Stimulated activated CD4-positive, alpha-beta T cell treated with anti-CD3 and anti-CD28 coated beads, Interleukin-2, amount 100 ng/mL, for 48 hours (primary cell): ENCODE measurements at places on chromosomes 2 and 18.

DNA sequence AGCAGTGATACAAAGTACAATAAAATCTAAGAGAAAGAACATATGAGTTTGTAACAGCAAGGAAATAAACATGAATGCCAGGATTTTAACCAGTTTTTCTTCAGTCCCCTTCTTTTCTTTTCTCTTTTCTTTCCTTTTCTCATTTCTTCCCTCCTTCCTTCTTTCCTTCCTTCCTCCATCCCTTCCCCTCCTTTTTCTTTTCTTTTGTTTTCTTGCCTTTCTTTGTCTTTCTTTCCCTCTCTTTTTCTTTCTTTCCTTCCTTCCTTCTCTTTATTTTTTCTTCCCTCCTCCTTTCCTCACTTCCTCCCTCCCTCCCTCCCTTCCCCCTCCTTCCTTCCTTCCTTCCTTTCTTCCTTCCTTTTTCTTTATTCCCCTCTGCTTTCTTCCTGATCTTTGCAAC is 142.8 kb upstream of the SYT4 start:
- no peak for DNase-seq

DNA sequence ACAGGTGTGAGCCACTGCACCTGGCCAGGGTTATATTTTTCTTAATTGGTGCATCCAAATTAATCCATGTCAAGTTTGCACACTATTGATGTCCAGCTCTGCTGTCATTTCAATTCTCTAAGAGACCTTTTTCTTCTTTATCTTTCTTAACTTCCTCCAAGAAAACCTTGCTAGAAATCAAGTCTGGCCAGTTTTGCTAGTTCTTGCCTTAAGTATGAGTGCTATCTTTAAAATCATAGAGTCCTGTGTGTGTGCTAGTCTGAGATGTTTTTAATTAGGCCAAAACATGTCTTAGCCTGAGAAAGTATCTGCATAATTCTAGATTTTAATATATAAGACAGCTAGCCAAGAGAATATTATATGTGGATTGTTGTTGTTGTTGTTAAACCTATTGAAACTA is 56.2 kb upstream of the SLC39A10 start:
- DNase-seq = no peak

DNA sequence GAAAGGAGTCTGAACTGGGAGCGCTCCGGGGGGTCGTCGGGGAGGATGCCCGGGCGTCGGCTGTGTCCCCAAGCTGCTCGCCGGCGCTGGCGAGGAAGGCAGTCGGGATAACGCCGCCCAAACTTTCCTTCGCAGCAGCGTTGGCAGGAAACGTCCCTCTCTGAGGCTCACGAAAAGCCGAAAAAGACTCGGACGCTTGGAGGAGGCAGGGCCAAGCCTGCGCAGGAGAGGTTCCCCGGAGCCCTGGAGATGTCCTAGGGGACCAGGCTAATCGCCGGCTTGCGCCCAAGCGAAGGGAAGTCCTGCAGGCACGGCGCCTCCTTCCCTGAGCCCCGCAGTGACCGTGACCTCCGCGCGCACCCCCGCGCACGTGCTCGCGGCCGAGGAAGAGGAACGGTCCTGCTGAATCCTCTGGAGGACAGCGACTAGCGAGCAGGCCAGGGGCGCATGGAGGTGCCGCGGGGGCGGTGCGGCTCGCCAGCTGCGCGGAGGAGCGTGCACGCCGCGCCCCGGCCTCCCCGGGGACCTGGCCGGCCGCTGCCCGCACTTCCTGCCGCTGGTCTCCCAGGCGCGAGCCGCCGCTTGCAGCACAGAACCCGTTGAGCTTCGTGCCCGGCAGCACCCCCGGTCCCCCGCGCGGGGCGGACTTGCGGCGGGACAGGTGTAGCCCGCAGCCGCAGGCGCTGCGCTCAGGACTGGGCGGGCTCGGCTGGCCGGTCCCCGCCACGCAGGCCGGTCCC is at the start of gene SH3RF3:
TSS of gene SH3RF3 (plus strand) at position 590 of the 740 bp plus-strand sequence.
- no peak for DNase-seq

GRCh38 chr2:3575534-3576262 is 638 bp downstream of the RPS7 start:
- peak; percentile 26 for DNase-seq

DNA sequence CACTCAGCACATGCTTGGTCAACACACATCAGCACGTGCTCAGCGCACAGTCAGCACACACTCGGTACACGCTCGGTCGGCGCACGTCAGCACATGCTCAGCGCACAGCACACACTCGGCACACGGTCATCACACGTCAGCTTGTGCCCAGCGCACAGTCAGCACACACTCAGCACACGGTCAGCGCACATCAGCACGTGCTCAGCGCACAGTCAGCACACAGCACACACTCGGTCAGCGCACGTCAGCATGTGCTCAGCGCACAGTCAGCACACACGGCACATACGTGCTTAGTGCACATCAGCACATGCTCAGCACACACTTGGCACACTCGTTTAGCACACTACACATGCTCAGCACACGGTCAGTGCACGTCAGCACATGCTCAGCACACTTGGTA is 49.7 kb upstream of the NFATC1 start:
- no peak for DNase-seq

DNA sequence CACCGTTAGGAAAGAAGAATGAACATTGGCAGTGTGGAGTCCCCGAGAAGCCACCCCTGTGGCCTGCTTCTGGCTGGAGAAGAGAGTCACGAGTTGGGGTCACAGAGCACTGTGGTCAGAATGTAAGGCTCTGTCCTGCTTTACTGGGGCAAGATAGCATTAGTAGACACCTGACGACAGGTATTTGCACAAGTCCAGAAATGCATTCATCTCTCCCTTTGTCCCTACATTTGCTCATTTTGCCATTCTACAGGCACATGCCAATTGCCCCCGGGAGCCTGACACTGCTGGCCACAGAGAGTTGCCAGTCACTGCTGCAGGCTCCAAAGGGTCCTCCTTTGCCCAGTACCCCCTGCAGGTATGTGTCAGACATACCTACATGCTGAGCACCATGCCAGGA is 133.3 kb downstream of the SMAD2 start:
- DNase-seq = no peak

DNA sequence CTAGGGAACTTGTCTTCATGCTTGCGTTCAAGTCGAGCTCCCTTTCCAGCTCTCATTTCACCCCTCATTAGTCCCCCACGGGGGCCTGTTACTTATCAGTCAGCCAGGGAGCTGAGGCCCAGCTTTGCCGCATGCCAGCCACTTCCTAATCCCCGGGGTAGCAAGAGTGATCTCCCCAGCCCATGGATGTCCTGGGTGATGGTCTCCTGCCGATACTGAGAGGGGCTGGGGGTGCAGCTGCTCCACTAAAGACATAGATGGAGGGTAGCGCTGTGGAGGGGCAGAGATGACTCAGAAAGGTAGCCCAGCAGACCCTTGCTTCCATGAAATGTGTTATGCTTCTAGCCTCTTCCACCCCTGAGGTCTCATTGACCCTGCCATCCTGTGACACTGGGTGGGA is 314.0 kb upstream of the EPAS1 start:
- DNase-seq = no peak

DNA sequence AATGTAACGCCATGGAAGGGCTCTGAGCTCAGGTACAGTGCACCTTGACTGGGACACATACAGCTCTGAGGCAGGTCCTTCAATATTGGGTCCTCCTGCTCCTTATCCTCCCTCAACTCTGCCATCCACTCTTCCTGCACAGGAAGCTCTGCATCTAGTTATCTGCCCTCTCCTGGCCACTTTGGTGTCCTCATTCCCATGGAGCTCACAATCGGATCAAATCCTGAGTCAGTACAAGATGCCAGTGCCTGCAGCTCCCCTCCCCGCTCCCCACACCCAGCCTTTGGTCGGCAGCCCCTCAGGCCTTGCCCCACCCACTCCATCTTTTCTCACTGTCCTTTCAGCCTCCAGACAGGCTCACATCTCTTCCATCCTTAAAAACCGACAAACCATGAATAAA is 58.0 kb downstream of the LRRFIP1 start:
- no peak for DNase-seq

DNA sequence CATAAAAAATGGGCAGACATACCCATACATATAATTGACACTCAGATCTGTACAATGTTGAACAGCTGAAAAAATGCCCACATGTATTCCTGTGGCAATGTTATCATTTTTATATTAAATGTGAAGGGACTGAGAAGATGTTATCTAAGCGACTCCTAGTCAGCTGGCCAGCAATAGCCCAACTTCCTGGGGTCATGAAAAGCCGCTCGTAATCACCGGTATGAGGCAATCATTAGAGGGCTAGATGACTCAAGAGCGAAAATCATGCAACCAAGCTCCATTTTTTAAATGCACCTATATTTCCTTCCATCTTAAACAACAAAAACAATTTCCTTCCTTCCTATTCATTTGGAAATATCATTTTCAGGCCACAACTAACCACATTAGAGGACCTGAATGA is 274.6 kb upstream of the CCDC68 start:
- DNase-seq = no peak

GRCh38 chr2:26355038-26355995 is 8.7 kb upstream of the ADGRF3 start:
- DNase-seq = no peak

- no peak for DNase-seq
These were observed 137.9 kb downstream of the ATAD2B start for GRCh38 chr2:23789012-23789411.

DNA sequence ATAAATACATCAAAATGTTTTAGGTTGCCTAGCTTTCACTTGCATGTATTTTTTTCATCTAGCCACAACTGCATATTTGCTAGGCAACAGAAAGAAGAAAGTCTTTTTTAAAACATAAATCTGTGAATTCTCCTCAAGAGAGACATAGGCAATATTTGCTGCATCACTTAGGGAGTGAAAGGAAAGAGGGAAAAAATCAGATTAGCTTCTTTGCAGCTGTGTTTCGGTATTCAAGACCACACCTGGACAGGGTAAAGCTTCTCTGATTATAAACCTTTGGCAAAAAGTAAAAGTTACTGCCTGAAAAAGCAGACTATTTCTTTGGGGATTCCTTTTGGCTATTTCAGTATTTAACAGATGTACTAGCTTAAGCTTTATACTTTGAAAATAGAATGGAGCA is 280.9 kb upstream of the ZSWIM2 start:
- no peak for DNase-seq

GRCh38 chr2:33302348-33302747 is 174.1 kb upstream of the RASGRP3 start:
- no peak for DNase-seq

DNA sequence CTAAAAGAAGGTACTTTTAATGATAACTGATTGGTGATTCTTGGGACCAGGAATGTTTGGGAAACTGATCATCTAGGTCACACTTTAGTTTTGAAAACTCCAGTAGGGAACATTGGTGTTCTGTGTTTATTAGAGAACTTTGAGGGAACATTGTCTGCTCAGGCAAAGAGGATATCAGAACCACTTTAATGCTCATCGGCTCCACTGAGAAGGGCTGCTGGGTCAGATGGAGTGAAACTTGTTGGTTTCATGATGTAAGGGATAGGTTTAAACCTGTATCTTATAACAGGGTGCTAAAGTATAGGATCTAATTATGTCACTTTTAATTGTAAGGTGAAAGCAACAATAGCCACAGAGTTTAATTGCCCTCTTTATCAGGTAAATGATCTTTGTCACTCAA is 14.2 kb upstream of the POLI start:
- DNase-seq = no peak

GRCh38 chr2:74740395-74740740 is 86.3 kb downstream of the SEMA4F start:
- no peak for DNase-seq

GRCh38 chr2:15588329-15588919 is 3.2 kb upstream of the DDX1 start:
- DNase-seq = peak; percentile 35

DNA sequence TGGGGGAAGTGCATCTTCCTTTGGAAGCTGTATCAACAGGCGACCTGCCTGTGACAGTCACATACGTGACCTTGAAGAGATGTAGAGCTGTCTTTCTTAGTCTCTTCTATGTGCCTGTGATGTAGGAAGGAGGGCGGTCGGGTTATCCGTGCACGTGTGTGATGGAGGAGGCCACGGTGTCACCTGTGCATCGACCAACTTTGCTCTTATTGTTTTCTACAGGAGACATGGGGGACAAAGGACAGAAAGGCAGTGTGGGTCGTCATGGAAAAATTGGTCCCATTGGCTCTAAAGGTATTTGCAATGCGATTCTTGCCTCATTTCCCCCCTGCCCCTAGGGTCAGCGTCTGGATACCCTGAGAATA is 20.7 kb upstream of the ALLC start:
- no peak for DNase-seq

DNA sequence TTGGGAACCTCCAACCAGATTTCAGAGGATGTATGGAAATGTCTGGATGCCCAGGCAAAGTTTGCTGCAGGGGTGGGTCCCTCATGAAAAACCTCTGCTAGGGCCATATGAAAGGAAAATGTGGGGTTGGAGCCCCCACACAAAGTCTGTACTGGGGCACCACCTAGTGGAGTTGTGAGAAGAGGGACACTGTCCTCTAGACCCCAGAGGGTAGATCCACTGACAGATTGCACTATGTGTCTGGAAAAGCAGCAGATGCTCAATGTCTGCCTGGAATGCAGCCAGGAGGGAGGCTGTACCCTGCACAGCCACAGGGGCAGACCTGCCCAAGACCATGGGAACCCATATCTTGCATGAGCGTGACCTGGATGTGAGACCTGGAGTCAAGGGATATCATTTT is 573.7 kb upstream of the NXPH2 start:
- DNase-seq = no peak

DNA sequence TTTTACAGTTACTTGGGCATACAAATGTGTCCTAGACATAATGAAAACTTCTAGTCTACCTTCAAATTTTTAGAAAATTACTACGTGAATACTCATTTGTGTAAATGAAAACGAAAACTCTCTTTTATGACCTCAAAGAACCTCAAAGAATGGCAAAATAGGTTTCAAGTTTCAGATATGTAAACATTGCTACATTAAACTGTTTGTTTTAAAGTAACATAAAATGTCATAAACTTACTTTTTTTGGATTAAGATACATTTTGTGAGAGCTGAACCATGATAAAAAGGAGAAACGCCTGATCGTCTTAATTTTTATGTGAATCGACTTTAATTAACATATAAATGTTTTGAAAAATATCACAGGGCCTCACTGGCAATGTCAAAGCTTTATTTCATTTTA is 91.4 kb downstream of the PPP1R1C start:
- DNase-seq = no peak

DNA sequence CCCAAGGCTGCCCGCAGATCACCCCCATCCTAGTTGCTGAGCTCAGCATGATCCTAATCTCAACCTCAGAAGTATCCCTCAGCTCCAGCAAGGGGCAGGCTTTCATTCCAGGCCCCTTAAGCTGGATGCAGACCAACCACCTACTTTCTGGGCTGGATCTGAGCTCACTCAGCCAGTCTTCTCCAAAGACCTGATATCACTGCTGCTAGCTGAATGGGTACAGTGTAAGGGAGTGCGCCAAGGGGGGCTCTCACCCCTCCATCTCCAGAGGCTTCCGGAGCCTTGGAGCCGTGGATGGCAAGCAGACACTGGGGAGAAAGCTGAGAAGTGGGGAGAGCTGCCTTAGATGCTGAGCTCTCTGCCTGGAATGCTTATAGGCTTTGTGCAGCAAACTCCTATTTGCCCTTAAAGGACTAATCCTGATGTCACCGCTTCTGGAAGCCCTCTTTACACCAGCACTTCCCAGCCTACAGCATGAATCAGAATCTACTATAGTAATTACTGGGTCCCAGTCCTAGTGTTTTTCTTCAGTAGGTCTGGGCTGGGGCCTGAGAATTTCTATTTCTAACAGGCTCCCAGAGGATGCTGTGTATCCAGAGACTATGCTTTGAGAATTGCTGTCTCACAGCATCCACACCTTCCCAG is 31.0 kb downstream of the GYPC start:
- no peak for DNase-seq
